Astrocyte (in vitro differentiated cells and primary cell): ENCODE measurements at places on chromosomes 2 and 18. TPM values are rescaled to one million over a fixed set of nuclear protein-coding genes. Genes with fewer than 3 reads are reported as not detected.

GRCh38 chr18:55310044-55310676 is 277.8 kb downstream of the TCF4 start:
- DNase-seq, result no peak

DNA sequence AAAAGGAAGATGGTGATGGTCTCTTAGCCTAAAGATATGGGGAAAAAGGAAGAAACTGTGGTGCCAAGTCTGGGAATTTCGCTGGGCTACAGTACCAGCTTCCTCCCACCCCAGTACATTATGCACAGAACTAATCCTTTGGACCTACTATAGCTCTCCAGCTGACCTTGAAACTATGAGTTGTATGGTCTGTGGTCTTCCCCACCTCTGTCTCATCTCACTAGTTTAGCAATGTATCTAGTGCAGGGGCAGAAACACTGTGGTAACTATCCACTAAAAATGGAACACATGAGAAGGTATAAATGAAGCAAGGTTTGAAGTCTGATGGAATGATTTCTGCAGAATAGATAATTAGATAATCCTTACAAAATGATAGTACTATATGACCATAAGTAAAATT is 190.4 kb upstream of the CCDC150 start:
- no peak for DNase-seq

The DSG1 gene
- 0.05 TPM in 1 of 2 replicates, not detected in the other for total RNA-seq

The GREB1 gene
- 9.3 and 14.5 TPM in 2 replicates for total RNA-seq

The RAB17 gene
- 0.34 and 1.4 TPM in 2 replicates for total RNA-seq

The DOK6 gene
- total RNA-seq, result 2.9 and 3.1 TPM in 2 replicates

The GKN2 gene
- total RNA-seq, result not detected in 2 replicates

The ACMSD gene
- total RNA-seq, result not detected in 2 replicates
